ENCODE measurements at places on chromosomes 16 and 17.

DNA sequence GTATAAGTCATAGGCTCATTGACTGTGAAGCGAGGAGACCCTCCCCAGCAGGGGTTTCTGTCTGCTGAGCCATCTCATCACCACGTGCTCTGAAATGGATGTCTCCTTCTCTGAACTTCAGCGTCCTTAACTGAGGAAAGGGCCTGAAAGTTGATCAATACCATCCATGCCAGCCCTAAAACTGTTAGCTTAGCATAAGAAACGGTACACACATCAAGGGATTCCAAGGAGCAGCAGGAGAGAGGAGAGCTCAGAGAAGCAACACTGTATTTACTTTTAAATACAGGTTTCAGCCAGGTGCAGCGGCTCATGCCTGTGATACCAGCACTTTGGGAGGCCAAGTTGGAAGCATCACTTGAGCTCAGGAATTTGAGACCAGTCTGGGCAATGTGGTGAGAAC lies 248.9 kb upstream of the TNRC6C start:
- no peaks in the 10 kb centered on the region for H3K27me3 ChIP-seq
- no peaks in the 10 kb centered on the region for H3K36me3 ChIP-seq
- no peaks in the 10 kb centered on the region for H3K4me1 ChIP-seq
- H3K4me3 ChIP-seq: no peak overlapping the region

GRCh38 chr17:17942846-17943245 lies 29.4 kb downstream of the TOM1L2 start:
- H3K4me3 ChIP-seq: no peak overlapping the region
- no peak for DNase-seq
- H3K4me1 ChIP-seq: peaks cover 16% of the 10 kb centered on the region
- no peaks in the 10 kb centered on the region for H3K36me3 ChIP-seq

GRCh38 chr16:58499615-58500351 lies at the start of gene NDRG4:
Gene NDRG4 (plus strand): TSS chr16:58500143. CDS start chr16:58500249, 106 bp downstream.
- H3K4me1 ChIP-seq: peaks cover 12% of the 10 kb centered on the region
- no peak within 1 kb of the TSS for H3K4me3 ChIP-seq
- DNase-seq: no peak
- no peak within 1 kb of the TSS for H3K27ac ChIP-seq
- no peaks in the 10 kb centered on the region for H3K36me3 ChIP-seq
- peaks cover 38% of the 10 kb centered on the region for H3K27me3 ChIP-seq

- peak; percentile 35 for DNase-seq
- H3K4me3 ChIP-seq: no peak overlapping the region
- H3K36me3 ChIP-seq: no peaks in the 10 kb centered on the region
- H3K27me3 ChIP-seq: peaks cover 2% of the 10 kb centered on the region
- H3K4me1 ChIP-seq: peaks cover 5% of the 10 kb centered on the region
These were observed 40.9 kb upstream of the MEOX1 start for GRCh38 chr17:43702637-43703036.

DNA sequence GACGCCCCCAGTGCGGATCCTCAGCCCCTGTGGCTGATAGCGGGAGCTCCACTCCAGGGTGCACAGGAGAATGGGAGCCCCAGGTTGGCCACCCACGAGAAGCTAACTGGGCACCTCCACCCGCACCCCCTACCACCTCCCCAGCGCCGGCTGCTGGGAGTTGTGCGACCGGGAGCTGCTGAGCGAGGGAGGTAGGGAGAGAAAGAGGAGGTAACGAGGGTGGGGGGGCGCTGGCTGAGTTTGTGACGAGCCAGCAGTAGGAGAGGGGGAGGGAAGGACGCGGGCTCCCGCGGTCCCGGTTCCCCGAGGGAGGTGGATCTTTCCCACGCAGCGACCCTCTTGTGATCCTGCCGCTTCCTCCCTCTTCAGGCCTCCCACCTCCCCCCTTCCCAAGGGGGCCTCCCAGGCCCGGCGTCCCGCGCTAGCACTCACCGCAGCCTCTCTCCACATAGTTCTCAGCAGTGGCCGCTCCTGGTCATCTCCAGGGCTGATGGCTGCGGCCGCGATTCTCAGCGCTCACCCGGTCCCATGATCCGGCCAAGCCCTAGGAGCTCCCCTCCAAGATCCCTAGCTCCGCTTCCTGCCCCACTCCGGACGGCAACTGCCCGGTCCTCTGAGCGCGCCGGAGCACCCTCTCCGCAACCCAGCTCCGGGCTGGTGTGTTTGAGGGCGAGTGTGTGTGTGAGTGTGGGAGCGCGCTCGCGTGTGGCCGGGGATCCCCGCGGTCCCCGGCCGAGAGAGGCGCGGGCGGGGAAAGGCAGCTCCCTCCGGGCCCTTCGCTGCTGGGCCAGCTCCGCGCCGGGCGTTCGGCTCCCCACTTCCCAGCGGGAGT lies at the start of gene GRIN2A:
GRIN2A (minus strand) TSS at position 207 of the 832 bp plus-strand sequence. CDS start 2,017 bp downstream, outside the sequence.
- peaks cover 32% of the 10 kb centered on the region for H3K27me3 ChIP-seq
- H3K27ac ChIP-seq: no peak within 1 kb of the TSS
- H3K4me3 ChIP-seq: no peak within 1 kb of the TSS
- H3K4me1 ChIP-seq: no peaks in the 10 kb centered on the region
- DNase-seq: no peak

DNA sequence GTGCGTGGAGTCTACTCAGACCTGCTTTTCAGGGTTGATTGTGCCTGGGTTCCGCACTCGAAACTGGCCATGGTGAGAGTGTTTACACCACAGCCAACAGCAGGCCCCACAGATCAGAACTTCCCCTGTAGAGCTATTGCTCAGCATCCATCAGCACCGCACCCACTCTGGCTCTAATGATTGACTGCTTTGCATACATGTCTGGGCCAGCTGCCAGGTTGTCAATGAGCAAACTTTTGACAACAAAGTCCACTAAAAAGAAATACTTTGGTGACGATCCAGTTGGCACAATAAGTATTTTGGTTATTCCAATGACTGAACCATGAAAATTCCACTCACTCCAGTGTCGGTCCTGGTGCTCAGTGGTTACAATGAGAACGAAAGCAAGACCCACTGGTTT lies 190.7 kb downstream of the FOXL1 start:
- H3K4me1 ChIP-seq: no peaks in the 10 kb centered on the region
- no peak for DNase-seq
- no peak overlapping the region for H3K4me3 ChIP-seq
- H3K27me3 ChIP-seq: no peaks in the 10 kb centered on the region

- H3K36me3 ChIP-seq: peaks cover 16% of the 10 kb centered on the region
- no peak for DNase-seq
- no peak overlapping the region for H3K4me3 ChIP-seq
- H3K27me3 ChIP-seq: no peaks in the 10 kb centered on the region
- no peak overlapping the region for H3K27ac ChIP-seq
These were observed 126.3 kb downstream of the ZNF778 start for GRCh38 chr16:89343501-89344457.

DNA sequence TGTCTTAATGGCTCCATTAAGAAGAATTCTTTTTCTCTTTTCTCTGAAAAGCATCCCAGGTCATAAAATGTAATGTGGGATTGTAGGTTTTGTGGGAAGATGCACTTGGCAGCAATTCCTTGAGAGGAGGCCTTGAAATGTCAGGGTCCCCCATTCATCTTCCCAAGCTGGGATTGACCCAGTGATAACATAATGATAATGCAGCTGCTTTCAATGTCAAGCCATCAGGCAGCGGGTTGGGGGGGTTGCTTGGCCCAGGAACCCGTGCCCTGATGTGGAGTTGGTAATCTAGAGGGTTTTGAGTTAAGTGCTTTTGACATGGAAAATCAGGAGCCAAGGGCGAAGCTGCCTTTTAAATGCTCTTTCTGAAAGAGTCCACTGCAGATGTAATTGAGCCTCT lies 484.0 kb downstream of the WWOX start:
- DNase-seq: no peak
- no peak overlapping the region for H3K27ac ChIP-seq
- no peaks in the 10 kb centered on the region for H3K36me3 ChIP-seq
- no peak overlapping the region for H3K4me3 ChIP-seq
- H3K4me1 ChIP-seq: no peaks in the 10 kb centered on the region
- H3K27me3 ChIP-seq: no peaks in the 10 kb centered on the region

- H3K4me3 ChIP-seq: no peak overlapping the region
- no peaks in the 10 kb centered on the region for H3K27me3 ChIP-seq
- peak; percentile 6 for DNase-seq
- H3K4me1 ChIP-seq: no peaks in the 10 kb centered on the region
These were observed 93.7 kb downstream of the PMP22 start for GRCh38 chr17:15171167-15172047.

Measured in CD14-positive monocyte (primary cell).